Thoracic aorta (tissue), 2 donors: ENCODE measurements at places on chromosomes 5 and 9.

DNA sequence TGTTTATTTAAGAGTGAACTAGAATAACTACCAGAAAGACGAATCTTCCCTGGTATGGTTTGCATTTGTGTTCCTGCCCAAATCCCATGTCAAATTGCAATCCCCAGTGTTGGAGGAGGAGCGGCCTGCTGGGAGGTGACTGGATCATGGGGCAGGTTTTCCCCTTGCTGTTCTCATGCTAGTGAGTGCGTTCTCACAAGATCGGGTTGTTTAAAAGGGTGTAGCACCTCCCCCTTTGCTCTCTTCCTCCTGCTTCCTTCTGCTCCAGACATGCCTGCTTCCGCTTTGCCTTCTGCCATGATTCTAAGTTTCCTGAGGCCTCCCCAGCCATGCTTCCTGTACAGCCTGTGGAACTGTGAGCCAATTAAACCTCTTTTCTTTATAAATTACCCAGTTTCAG lies 210.3 kb upstream of the TBC1D2 start:
- DNase-seq, result no peak

GRCh38 chr9:1042466-1042865 lies 7.7 kb upstream of the DMRT2 start:
- DNase-seq, result no peak

DNA sequence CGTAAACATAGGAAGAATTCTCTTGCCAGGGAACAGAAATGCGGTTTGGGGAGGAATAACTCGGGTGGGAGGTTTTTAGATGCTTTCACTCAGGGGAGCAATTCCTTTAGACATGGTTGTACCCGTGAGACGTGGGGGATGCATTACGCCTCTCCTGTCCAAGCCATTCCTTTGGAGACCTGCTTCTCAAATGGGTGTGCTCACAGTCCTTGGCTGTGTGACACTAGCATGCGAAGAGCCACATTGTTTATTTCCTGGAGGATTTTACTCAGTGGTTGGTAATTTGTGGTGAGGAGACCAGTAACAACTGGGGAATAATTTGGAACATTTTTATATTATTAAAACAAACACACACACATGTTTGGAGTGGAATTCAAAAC lies 18.5 kb downstream of the COL15A1 start:
- no peak for DNase-seq

- DNase-seq, result no peak
Observed at GRCh38 chr9:95306819-95307218, 10.7 kb downstream of the FANCC start.

GRCh38 chr5:81156732-81157131 lies 76.4 kb upstream of the CKMT2 start:
- DNase-seq, result no peak

- no peak for DNase-seq
Observed at GRCh38 chr5:37867654-37868053, 27.8 kb upstream of the GDNF start.

DNA sequence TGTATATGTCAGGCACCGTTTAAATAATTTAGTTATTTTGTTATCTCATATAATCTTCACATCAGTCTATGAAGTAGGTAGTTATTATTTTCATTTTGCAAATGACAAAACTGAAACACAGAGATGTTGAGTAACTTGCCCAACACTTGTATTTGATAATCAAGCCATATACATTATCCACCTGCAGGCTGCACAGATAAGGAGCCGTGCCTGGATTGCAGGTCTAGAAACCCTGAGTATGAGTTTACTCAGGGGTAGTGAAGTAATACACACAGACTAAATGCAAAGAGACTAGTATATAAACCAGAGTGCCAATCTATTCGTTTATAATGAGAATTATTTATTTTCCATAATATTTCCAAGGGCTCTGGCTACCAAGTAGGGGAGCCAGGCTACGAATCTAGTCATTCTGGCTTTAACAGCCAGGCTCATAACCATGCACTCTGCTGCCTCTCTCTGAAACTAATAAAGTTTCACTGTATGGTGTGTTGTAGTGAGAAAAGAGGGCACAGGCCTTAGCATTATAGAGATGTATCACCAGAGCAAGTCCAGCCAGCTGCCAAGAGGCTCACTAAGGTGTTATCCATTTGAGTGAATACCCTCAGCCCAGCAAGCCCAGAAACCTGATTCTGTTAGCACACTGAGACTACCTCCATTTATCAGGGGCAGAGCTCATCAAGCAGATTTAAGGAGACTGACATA lies 4.5 kb downstream of the HEMGN start:
- no peak for DNase-seq

DNA sequence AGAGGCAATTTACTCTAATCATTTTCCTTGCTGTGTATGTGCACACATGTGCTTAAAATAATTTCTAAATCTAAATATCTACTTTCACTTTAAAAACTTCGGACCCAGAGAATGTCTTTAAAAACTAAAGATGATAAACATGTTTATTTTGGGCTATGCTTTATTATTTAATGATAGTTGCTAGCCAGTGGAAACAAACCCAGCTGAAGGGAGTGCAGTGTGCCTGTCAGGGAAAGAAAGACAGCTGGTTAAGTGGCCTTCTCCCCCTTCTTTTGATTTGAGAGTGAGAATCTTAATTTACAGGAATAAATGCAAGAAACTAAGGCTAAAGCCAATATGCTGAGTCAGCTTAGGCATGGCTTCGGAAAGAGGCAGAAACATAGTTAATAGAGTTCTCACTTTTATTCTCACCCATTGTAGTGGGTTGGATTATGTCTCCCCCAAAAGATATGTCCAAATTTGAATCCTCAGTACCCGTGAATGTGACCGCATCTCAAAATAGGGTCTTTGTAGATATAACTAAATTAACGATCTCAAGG lies 111.4 kb downstream of the DCP2 start:
- no peak for DNase-seq

DNA sequence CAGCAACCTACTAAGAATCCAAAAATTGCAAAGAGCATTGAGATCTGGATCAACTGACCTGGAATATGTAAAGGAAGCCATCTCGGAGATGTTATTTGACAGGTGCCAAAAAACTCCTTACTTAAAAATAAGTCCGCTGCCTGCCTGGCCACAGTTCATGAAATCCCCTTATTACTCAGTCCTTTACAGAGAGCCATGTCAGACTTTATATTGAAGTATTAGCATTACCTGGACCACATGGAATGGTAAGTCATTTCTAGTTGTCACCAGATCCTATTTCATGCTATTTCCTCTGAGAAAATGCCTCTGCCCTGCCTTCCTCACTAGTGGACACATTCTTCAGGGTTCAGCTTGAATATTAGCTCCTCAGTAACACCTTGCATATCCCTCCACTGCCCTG lies 115.7 kb downstream of the DEPDC1B start:
- DNase-seq, result no peak

GRCh38 chr5:3604501-3604900 lies 8.9 kb downstream of the IRX1 start:
- DNase-seq, result no peak

DNA sequence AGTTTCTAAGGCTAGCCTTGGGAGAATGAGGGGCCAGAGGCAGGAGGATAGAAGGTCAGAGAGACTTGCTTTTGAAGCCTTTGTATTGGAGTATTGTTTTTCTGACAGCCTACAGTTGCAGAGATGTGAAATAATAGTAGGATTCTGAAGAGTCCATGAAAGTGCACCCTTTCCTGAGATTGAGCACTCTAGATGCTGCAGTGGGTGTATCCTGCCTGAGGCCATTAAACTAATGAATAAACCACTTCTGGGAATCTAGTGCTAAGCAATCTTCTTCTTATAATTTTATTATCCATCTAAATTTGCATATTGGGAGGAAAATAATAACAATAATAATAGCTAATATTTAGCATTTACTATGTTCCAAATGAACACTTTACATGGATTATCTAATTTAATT lies 19.3 kb upstream of the NNT start:
- DNase-seq, result no peak
